ENCODE measurements at places on chromosomes 7 and 10.

- no peak for DNase-seq
These were observed 133.4 kb downstream of the CUL2 start for GRCh38 chr10:34956756-34957155.

DNA sequence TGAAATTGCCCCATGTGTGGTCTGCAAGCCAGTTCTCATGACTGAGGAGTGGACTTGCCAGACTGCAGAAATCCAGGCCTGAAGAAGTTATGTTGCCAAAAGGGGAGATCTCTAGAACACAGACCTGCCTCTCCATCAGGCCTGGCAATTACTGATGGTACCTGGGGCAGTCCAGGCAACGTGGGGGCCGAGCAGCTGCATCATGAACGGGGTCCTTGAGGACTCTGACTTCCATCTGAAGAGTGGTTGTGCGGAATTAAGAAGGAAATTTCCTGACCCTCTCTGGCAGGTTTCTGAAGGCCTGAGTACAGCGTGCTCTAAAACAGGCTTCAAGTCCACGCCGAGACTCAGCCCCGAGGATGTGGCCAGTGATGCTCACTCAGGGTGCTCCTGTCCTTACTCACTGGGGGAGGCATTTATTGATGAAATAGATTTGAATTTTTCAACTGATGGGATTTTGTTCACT lies 30.4 kb downstream of the RAMP3 start:
- DNase-seq, result no peak

- DNase-seq, result no peak
These were observed at the start of gene ADAMTS14 for GRCh38 chr10:70672165-70673042. Gene ADAMTS14, plus strand, starts transcription at chr10:70672506. Its CDS starts 297 bp downstream, at chr10:70672803.

DNA sequence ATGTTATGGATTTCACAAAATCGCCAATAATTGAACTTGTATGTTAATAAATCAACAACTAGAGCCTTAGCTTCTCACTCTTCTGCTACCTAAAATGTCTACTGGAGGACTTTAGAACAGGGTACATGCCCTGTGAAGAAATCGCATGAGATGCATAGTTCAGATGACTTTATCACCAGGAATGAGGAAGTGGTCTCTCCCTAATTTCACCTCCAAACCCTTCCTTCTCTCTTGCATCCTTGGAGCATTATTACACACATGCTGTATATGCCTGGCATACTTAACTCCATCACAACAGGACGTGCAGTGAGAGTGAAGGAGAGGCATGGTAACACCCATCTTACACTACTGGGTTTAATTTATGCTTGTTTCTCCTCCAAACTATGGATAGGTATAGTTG lies 27.8 kb downstream of the RHEB start:
- DNase-seq, result no peak

- DNase-seq, result no peak
These were observed 9.0 kb downstream of the FAS start for GRCh38 chr10:88999625-89000024.

DNA sequence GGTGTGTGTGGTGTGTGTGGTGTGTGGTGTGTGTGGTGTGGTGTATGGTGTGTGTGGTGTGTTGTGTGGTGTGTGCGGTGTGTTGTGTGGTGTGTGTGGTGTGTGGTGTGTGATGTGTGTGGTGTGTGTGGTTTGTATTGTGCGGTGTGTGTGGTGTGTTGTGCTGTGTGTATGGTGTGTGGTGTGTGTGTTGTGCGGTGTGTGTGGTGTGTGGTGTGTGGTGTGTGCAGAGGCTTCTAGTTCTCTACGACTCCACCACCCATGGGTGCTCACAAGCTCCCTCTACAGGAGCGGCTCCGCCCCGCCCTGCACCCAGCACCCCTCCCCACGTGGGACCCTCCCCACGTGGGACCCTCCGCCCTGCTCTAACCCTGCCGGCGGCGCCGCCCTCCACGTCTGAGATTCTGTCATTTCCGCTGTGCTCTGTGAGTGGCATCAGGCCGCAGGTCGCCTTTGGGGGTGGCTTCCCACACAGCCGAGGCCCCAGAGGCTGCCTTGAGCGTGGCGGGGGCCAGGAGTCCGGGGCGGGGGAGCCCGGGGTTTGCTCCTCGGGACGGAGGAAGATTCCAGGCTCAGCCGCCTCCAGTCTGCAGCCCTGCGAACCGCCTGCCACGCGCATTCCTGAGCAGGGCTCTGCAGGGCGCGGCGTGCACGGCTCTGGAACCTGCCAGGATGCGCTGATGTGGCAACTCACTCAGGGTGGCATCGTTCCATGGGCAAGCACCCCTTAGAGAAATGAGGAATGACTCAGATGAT lies 37.0 kb upstream of the DNAJB6 start:
- no peak for DNase-seq

- DNase-seq, result no peak
These were observed 1.8 kb downstream of the SEMA3C start for GRCh38 chr7:80916770-80917741.

DNA sequence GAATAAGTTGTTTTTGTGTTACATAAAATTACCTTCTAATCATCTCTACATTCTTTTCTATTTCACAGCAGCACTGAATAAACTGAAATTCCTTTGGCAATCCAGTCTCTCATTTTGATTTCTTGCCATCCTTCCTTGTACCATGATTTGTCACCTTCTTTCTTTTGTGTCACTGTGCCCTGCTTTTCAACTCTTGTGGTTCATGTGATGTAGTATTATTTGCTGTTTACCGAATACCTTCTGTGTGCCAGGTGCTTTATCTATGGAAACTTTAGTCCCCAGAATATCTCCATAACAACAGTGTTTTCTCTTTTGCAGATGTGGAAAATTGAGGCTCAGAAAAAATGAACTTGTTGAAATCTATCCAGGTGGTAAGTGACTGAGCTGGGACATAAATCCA lies 220.3 kb downstream of the STK31 start:
- DNase-seq, result no peak

DNA sequence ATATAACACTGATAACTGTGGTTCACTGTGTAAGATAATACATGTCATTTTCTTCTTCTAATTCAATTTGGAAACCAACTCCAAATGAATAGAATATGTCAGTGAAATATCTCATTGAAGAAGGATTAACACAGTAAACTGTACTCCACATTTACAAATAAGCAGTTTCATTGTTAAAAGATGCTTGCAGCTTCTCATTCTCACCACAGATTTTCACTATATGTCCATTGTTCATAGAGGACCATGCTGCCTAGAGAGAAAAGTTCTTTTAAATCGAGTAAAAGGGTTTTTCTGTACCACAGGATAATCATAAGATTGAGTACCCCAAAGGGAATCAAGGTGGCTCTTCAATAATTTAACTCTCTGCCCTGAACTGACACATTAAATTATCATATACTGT lies 165.5 kb downstream of the LRRN3 start:
- DNase-seq, result no peak

DNA sequence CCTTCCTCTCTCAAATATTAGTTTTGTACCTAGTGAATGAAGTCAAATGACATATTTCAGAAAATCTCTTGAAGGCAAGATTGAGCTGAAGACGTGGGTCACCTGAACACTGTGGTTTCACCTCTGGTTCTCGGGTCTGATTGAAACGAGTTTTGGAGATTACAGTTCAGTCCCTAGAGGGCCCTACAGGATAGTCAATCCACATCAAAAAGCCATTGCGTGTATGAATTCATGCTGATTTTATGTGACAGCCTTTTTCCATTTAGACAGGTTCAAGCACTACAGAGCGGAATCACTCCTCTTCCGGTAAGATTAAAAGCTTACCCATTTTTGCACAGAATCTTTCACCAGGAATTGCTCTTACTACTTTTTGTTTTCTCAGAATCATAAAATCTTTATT lies 62.2 kb downstream of the VIM start:
- DNase-seq, result no peak

DNA sequence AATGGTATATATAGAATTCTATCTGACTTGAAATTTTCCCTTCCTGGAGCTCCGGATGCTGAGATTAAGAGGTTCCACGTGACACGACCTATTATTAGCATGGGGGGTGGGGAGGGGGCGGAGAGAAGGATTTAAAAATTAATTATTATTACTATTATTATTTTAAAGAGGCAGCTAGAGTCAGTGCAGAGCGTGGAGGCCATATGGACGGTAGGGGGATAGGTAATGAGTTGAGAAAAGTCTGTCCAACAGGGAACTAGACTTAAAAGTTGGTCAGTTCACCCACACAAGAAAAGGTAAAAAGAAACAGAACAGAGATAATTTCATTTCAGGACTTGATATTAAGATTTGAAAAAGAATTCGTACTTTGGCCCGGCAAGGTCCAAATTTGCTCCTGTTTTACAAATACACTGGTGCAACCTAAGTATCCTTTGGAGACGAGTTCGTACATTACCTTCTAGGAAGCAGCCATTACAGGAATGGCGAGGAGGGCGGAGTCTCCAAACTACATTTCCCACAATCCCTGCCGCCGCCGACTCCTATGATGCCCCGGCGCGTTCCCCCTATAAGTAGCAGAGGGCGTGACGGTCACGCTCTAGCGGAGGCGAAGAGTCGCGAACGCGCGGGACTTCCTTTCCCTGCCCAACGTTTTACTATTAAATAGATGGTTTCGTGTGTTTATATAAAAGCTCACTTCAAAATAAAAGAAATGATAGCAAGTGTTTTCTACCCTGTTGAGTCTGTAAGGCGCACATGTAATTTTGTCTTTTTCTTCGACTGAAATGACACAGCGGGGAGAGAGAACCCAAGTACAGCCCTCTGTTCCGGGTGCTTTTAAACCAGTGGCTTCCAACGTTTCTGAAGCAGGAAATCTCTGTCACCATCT lies at the start of gene SMIM30:
TSS of gene SMIM30 (minus strand) at position 481 of the 886 bp plus-strand sequence. CDS start 976 bp downstream, outside the sequence.
- DNase-seq, result no peak

DNA sequence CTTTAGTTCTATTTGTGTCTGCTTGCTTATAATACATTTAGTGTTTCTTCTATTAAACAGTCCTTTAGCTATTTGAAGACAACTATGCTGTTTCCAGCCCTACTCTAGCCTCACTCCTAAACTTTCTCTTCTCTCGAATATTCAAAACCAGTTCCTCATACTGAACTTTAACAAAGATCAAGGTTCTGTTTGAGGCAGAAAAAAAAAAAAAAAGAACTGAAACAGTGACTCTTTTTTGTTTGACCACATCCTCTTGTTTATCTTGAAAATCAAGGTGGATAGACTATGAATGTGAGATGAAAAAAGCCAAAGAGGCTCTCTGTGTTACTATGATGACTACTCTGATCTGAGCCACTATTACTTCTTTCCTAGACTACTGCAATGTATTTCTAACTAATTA lies 154.3 kb downstream of the ZNF365 start:
- DNase-seq, result no peak

- DNase-seq, result no peak
These were observed 9.4 kb downstream of the KIF20B start for GRCh38 chr10:89710753-89711152.

- no peak for DNase-seq
These were observed 134.7 kb downstream of the DGKB start for GRCh38 chr7:14767716-14768425.

- DNase-seq, result no peak
These were observed 410.0 kb downstream of the HTR7 start for GRCh38 chr10:90447831-90448230.

DNA sequence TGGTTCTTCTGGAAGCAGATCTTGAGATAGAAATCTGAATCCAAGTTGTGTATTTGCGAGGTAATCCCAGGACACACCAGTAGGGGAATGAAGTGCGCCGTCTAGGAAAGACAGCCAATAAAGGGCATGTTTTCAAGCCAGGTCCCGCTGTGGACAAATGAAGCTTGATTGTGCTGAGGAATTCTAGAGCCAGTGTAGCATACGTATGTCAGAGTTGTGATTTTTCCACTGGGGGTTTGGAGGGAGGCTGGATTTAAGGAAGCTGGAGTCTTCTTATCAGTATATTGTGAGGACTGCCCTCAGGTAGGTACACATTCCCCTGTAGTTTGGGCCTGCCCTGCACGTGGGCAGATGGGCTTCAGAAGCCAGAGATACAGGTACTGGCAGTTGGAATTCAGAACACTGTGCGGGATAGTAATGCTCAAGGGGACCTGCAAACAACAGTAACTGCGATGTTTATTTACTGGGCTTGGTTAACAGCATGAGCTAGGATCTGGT lies 50.9 kb downstream of the GALNT11 start:
- no peak for DNase-seq

- DNase-seq, result no peak
These were observed 423.2 kb downstream of the RPS24 start for GRCh38 chr10:78456649-78457400.

DNA sequence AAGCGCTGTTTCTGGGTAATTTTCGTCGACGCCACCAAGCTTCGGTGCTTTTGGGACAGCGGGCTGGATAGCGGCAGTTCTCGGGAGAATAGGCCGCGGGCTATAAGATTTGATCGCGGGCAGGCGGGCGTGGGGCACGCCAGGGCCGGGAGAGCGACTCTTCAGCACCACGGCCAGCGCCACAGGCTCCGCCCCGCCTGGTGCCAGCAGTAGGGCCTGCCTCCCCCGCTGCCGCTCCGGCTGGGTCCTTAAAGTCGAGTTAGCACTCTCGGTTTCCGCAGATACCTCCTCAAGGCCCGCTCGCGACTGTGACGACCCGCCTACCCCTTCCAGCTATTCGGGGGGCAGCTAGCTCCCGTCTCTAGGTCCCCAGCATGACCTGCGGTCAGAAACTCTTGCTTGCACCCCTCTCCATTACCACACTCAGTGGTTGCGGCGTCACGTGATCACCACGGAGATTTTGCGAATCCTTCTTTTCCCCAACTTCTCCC lies 9.4 kb downstream of the NXPH1 start:
- no peak for DNase-seq
